Islet precursor cell (in vitro differentiated cells): ENCODE measurements at places on chromosomes 7 and 10.

- DNase-seq = no peak
Observed at GRCh38 chr10:45660876-45661411, 11.6 kb downstream of the ZFAND4 start.

- no peak for DNase-seq
Observed at GRCh38 chr7:117772421-117772820, 100.8 kb downstream of the CTTNBP2 start.

DNA sequence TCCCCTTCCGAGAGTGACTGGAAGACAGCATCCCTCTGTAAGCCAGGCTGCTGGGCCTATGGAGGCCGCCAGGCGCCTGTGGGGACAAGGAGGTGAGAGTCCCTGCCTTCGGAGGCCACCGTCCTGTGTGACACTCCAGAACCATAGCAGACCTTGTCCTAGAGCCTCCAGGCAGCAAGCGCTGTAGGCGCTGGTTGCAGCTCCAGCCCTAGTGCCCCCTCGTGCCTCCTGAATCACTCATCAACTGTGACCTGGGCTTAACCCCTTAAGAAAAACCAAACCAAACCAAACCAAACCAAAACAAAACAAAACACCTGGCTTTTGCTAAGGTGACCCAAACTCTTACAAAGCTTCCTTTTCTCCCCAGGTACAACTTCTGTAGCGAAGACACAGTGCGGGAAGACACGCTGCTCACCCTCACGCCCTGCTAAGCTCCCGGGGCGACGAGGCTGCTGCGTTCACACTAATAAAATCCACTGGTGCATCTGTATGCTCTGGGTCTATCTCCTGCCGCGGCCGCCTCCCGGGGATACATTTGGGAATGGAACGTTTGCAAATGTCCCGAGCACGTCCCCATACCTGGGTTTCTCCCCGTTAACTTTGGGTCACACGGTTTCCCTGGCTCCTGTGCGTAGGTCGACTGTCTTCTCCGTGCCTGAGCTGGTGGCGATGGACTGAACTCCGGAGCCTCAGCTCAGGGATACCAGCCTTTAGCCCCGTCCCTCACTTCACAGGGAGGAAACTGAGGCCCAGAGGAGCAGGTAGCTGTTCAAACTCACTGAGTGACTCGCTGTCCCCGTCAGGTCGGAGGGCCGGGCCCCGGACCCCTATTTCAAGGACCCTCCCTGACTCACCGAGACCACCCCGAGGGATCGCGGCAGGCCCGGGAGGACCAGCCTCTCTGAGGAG, 11.8 kb upstream of the PNLIPRP2 start:
- peak; percentile 63 for DNase-seq

GRCh38 chr10:4130685-4131084, 345.7 kb upstream of the KLF6 start:
- no peak for DNase-seq

DNA sequence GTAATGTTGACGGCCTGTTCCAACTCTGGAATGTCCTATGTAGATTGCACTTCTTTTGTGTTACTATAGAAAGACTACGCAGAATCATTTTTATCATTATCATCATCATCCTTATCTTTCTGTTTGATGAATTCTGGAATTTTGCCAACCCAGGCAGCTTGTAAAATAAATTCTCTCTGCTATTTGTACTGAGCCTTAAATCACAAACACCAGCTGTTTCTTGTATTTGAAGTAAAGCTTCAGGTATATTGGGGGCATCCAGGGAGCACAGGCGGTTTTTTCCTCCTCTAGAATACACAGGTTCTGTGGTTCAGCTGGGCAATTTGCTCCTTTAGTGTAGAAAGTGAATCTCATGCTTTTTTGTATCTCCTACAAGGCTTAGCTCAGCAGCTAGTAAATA, 14.9 kb upstream of the CPA5 start:
- no peak for DNase-seq

GRCh38 chr7:47901542-47901941, 46.7 kb downstream of the PKD1L1 start:
- DNase-seq = no peak

DNA sequence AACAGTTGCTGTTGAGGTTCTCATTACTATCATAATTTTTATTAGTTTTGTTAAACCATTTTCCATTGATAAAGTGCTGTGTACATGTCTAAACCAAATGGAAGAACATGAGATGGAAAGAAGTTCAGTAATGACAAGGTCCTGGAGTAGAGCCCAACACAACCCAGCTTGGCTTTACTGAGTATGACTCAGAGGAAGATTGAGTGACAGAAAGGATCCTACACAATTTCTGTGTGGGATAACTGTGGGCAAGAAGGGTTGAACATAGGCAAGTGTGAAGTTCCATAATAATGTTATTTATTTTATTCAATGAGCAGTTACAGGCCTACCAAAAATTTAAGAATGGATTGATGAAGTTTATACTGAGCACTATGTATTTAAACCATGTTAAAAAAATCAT, 15.9 kb downstream of the PRKG1 start:
- no peak for DNase-seq

DNA sequence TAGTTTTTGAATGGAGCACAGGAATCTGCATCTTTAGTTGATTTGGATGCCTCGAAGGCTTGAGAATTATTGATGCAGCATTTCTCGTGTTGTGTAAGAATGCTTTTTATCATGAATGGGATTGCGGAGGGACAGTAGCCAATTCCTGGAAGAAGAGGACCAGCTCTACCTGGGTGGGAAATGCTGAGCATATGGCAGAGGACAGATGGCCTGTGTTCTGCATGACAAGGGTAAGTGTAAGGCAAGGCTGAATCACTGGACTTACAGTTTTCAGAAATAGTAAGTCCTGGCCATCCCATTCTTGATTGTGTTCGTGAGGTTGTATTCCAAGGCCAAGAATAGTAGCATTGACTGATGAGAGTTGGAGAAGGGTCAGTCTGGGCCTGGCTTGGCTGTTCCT, 15.9 kb downstream of the RP9 start:
- no peak for DNase-seq

- no peak for DNase-seq
Observed at GRCh38 chr10:5183923-5184322, 1.0 kb downstream of the AKR1C8 start.

- no peak for DNase-seq
Observed at GRCh38 chr7:6623589-6624245, 8.3 kb downstream of the ZNF853 start.

DNA sequence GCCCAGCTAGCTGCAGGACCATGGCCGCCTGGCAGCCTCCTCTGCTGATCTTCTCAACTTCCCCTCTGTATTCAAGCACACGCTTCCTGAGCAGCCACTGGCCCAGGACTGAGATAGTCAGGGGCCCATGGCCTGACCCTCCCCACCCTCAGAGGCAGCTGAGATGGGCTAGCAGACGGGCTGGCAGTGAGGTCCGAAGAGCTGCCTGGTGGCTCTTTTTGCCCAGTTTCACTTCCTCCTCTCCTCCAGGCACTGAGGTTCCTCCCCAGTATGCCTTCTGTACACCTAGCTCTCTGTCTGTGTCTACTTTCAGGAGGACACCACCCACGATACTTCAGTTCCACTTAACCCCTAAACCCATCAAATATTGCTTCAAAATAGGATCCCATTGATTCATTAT, 395.6 kb downstream of the TNS3 start:
- DNase-seq = no peak

DNA sequence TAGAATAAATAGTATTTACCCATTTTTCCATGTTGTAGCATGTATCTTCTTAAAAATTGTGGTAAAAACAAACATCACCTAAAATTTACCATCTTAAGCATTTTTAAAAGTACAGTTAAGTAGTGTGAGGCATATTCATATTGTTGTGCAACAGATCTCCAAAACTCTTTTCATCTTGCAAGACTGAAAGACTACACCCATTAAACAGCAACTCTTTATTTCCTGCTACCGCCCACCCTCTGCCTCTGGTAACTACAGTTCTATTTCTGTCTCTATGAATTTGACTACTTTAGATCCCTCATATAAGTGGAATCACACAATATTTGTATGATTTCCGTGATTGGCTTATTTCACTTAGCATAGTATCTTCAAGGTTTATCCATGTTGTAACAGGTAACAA, 40.0 kb upstream of the AGBL3 start:
- no peak for DNase-seq
